ENCODE measurements at places on chromosomes 6 and 20.

DNA sequence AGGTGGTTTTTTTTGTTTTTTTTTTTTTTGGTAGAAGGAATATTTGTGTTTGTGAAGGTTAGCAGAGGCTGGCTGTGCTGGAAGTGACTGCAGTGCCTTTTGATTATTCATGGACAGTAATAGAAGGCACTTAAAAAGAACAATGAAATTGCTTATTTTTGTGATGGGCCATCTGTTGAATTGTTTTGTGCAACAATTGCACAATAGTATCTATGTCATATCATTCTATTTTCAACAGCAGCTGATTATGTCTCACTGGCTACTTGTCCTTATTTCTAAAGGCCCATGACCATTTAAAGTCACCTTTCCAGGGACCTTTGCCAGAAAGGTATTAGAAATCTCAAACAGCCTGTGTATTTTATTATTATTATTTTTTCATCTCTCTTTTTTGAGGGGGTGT, 70.6 kb downstream of the AFG1L start:
- peak; percentile 25 for DNase-seq

- no peak for DNase-seq
These were observed 1.2 kb downstream of the OGFR start for GRCh38 chr20:62805711-62806382.

- DNase-seq: no peak
These were observed 620.4 kb upstream of the MANEA start for GRCh38 chr6:94956910-94957309.

GRCh38 chr6:161117308-161117707, 125.7 kb downstream of the MAP3K4 start:
- DNase-seq: no peak

DNA sequence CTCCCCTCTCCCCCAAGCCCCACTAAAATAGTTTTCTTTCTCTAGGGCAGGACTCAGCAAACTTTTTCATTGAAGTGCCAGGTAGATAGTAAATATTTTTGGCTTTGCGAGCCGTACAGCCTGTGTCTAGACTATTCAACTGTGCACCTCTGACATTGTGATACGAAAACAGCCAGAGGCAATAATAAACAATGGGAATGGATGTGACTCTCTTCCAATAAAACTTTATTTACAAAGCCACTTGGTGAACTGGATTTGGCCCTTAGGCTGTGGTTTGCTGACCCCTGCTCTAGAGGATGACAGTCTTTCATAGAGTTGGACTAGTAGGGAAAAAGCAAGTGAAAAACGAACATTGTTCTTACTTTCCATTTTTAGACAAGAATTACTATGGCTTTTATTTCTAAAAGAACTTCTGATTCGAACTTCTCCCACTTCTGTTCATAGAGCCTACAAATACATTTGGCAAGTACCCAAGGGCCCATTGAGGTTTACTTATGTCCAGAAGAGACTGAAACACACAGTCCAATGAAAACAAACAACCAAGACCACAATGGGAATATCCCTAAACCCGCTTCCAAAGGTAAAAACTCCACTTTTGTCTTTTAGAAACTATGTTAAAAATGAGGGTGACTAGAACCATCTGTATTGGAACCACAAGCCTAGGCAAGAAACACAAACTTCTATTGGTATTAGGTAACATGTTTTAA, 46.4 kb upstream of the CDKAL1 start:
- DNase-seq: no peak

GRCh38 chr20:49831770-49832631, 19.4 kb downstream of the SLC9A8 start:
- DNase-seq: no peak

DNA sequence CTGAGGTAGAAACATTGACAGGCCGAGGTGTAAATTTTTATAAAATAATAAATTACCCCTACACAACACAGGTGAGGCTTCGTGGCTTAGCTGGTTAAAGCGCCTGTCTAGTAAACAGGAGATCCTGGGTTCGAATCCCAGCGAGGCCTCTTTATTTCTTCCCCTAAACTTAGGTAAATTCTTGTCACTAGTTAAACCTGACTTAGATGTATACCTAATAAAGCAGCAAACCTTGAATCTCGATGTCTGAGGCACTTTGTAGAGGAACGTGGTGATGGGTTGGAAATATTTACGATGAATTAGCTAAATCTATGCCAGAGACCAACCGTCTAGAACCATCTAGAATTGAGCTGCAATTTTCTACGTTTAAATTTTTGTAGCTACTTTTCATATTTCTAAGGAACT, 185.6 kb downstream of the OR2B2 start:
- DNase-seq: no peak

DNA sequence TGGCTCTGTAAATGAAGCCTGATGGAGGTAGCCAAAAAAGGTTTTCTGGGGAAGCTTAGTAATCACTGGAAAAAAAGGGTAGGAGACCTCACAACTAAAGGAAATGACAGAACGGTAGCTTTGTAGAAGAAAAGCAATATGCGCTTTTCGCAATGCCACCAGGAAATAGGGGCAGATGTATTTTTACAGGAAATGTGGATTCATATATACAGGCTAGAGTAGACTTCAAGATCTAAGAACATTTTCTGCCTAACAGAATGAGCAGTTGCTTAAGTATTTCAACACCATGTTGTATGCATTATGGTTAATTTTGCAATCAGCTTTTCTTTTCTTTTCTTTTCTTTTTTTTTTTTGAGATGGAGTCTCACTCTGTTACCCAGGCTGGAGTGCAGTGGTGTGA, 219.6 kb downstream of the CD83 start:
- peak; percentile 36 for DNase-seq

DNA sequence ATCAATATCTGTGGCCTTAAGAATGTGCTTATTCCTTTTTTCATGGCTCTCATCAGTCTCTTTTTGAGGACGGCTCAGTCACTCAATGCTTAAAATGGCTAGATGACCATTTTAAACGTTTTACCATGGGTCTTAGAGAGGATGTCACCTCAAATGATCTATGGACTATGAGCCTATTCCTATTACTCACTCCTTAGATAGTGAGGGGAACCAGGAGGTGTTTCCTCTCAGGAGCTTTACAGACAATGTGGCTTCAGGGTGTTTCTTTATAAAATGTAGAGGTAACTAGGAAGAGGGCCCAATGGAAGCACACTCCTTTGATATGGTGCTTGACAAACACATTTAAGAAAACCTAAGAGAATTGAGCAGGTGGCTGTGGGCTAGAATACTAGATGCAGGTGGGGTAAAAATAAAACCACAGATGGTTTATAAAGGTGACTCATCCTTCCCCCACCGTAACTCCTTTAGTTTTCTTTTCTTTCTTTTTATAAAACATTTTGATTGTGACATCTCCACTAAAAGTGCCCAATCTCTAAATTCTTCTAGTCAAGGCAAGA, 1.5 kb upstream of the TMEM200A start:
- DNase-seq: peak; percentile 33

GRCh38 chr6:46888031-46888430, 33.7 kb downstream of the ADGRF5 start:
- DNase-seq: no peak

GRCh38 chr20:45857882-45858216, 435 bp downstream of the ZSWIM3 start:
- no peak for DNase-seq

DNA sequence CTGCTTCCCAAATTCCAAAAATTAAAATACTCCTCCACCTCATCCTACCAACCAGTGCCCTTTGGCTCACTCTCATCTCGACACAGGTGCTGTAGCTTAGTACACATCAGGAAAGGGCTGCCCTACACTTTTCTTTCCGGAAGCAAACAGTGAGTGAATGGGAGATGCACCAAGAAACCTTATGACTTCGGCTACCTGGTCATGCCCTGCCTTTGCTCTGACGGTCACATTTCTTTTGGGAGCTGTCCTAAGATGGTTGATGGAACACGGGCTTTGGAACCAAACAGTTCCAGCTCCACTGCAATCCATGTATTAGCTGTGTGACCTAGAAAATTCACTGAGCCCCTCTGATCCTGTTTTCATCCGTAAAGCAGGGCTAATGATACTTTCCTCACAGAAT, 92.7 kb upstream of the ASF1A start:
- DNase-seq: no peak

- DNase-seq: no peak
These were observed 42.5 kb upstream of the ASCC3 start for GRCh38 chr6:100923481-100924165.

- DNase-seq: no peak
These were observed 385.5 kb downstream of the TENT5A start for GRCh38 chr6:81366972-81367371.

GRCh38 chr20:19682249-19682648, 75.8 kb upstream of the RIN2 start:
- DNase-seq: no peak

- no peak for DNase-seq
These were observed 72.7 kb downstream of the QRSL1 start for GRCh38 chr6:106702046-106702445.

- DNase-seq: no peak
These were observed 65.7 kb downstream of the PSMG4 start for GRCh38 chr6:3324262-3324942.

- DNase-seq: peak; percentile 81
These were observed 18.3 kb downstream of the CAPN11 start for GRCh38 chr6:44176762-44177509.

DNA sequence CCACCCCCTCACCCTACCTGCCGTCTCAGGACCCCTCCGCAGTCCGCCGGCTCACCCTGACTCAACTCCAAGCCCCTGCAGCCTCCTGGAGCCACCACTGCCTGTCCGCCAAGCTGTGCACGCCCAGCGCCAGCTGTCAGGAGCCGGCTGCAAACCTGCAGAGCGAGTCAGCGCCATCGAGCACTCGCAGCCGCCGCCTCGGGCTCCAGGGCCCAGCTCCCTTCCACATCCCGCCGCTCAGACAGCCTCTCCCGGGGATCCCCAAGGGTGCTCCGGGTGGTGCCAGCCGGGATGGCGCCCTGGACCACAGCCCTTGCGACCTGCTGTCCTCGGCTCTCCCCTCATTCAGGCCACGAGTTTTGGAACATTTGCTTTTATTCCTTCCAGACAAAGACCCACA, 4.3 kb downstream of the TNNC2 start:
- DNase-seq: peak; percentile 42

- peak; percentile 68 for DNase-seq
These were observed 69.6 kb downstream of the HFE start for GRCh38 chr6:26156850-26157250.

GRCh38 chr6:135506270-135506997, 8.9 kb upstream of the AHI1 start:
- peak; percentile 76 for DNase-seq

DNA sequence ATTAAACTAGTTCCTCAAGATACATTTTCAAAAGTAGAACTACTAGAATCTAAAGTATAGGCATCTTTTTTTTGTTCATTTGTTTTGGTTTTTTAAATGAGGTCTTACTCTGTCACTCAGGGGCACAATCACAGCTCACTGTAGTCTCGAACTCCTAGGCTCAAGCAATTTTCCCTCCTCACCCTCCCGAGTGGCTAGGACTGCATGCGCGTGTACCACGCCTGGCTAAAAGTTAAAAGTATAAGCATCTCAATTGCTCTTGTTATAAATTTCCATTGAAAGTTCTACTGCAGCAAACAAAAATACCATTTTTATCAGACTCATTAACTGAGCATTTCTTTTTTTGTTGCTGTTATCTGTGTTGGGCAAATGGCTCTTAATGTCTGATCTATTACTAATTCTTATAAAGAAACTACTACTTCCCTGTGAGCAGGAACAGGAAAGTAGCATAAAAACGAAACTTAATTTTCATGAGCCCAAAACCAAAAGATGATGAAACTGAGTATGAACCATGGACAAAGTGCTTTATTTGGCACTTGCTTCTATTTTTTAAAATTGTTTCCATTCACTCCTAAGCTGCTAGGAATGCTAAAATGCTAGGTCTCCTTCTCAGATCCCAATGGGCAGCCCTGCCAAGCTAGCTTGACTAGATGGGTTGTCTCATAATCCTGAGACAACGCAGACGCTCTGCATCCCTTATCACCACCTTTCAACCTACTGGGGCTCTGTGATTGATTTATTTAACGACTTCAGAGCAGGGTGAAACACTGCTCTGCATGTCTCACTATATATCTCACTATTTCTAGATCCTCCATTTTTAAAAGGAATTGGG, 36.9 kb downstream of the TRPC4AP start:
- no peak for DNase-seq

- DNase-seq: no peak
These were observed 26.1 kb upstream of the ADTRP start for GRCh38 chr6:11804701-11805100.

DNA sequence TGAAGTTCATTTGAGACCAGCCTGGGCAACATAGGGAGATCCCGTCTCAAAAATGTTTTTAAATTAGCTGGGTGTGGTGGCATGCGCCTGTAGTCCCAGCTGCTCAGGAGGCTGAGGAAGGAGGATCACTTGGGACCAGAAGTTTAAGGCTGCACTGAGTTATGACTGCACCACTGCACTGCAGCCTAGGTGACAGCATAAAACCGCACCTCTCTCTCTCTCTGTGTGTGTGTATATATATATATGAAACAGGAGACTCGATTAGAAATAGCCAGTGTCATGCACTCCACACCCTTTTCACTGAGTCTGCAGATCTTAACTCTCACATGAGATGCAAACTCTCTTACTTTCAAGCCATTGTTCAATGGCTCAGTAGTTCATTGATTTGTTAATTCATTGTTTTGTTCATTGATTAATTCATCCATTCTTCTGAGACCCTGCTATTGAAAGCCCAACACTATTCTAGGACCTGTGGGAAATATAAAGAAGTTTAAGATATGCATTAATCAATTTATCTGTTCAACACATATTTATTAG, 52.4 kb upstream of the MRPS10 start:
- DNase-seq: no peak

- no peak for DNase-seq
These were observed 1067.5 kb upstream of the MAP3K7 start for GRCh38 chr6:91654357-91654756.

DNA sequence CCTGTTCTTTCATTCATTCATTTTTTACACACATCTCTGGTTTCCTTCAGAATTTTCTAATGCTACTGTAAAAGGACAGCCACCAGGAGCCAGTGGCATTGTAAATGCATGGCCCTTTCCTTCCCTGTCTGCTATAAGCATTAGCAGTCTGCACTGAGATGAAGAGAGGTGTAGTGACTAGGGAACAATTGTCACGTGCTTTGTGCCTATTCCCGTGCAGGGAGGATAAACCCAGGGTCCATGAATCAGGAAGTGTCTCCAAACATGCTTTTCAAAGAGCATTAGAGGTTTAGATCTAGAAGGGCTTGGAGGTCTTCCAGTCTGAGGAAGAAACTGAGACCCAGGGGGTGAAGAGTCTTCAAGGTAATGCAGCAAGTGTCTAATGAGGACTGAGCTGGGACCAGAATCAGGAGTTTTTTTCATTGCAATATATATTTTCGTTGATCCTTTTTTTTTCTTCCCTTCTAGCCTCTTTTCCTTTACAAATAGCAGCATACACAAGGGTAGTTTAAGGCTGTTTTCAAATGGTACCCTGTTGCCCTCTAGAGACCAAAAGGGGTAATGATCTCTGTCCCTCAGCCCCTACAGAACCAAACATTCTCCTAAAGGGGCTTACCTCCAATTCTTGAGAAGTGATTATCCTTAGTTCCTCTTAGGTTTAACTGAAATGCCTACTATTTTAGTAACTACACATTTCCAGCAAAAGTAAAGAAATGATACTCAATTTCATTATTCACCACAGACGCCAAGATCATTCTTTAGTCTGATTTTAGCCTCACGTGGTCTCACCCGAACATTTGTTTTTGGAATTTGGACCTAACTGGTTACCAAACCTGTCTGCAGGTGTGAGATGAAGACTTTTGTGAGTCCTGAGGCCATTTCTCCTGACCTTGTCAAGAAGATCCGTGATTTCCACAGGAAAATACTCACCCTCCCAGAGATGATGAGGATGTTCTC, 6.6 kb downstream of the TRIM15 start:
- DNase-seq: peak; percentile 87
